ENCODE measurements at places on chromosomes 13 and 19. TPM values are rescaled to one million over a fixed set of nuclear protein-coding genes. Genes with fewer than 3 reads are reported as not detected.

Gene ZNF414
- 5.2 TPM for polyA plus RNA-seq

Gene ONECUT3
- polyA plus RNA-seq: not detected

Gene TTYH1
- 1.7 TPM for polyA plus RNA-seq

Gene IGLON5
- polyA plus RNA-seq: 1.3 TPM

Gene GJB2
- 0.24 TPM for polyA plus RNA-seq

Gene ZNF577
- polyA plus RNA-seq: 52.6 TPM

Gene TICAM1
- polyA plus RNA-seq: 9.3 TPM

Gene CCDC122
- 5.5 TPM for polyA plus RNA-seq

Gene ALKBH7
- polyA plus RNA-seq: 52.9 TPM

Gene NLRP4
- polyA plus RNA-seq: not detected

Gene KCNN1
- not detected for polyA plus RNA-seq

Gene PSG4
- polyA plus RNA-seq: not detected

Gene CBLC
- 0.13 TPM for polyA plus RNA-seq

Gene TRPC4
- 0.74 TPM for polyA plus RNA-seq
